ENCODE measurements at places on chromosomes 16 and 17.

- DNase-seq: no peak
Observed at GRCh38 chr16:48057048-48057447, 98.7 kb downstream of the ABCC12 start.

- no peak for DNase-seq
Observed at GRCh38 chr16:11402051-11402744, 56.9 kb downstream of the RMI2 start.

- no peak for DNase-seq
Observed at GRCh38 chr16:48576927-48577326, 33.1 kb downstream of the N4BP1 start.

GRCh38 chr17:12706070-12706469 is 40.4 kb downstream of the MYOCD start:
- no peak for DNase-seq

GRCh38 chr16:73890186-73891128 is 406.2 kb upstream of the PSMD7 start:
- no peak for DNase-seq

GRCh38 chr17:77107506-77108433 is 33.0 kb upstream of the SEC14L1 start:
- peak; percentile 62 for DNase-seq

GRCh38 chr16:67936124-67936879 is at the start of gene PSMB10:
PSMB10 (minus strand) TSS chr16:67936850; CDS start chr16:67936749, 101 bp downstream.
- no peak for DNase-seq

GRCh38 chr16:2960183-2961010 is 3.7 kb upstream of the KREMEN2 start:
- DNase-seq: no peak

DNA sequence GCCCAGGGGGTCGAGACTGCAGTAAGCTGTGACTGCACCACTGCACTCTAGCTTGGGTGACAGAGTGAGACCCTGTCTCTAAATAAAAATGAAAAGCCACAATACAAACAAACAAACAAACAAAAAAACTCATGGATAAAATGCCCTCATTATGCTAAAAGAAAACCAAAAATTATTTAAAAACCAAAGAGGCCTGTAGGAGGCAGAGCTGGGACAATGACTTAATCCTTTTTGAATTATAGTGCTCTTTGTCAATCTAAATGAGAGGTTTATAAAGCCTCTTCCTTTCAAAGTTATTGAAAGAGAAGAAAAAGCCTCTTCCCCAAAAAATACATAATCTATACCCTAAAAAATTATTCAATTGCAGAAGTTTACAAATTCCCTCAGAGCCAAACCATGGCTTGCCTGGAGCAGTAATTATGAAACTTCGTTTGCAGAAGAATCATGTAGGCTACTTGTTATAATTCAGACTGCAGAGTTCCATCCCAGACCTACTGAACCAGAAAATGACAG is 18.5 kb downstream of the CRLF3 start:
- DNase-seq: no peak

DNA sequence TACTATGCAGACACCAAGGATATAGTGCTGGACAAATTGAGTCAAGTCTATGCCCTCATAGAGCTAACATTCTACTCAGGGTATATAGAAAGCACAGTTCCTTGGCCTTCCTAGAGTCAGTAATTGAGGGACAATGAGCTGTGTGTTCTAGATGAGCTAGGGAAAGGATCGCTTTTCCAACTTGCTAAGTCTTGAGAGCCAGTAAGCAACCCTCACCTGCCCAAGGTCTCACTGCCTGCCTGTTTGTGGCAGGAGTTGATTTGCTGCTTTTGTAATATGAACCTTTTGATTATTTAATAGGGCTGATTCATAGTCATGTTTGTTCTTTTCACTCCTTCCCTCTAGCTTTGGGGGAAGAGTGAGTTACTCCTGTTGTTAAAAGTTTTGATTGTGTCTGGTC is 6.5 kb downstream of the DDX42 start:
- no peak for DNase-seq

- DNase-seq: no peak
Observed at GRCh38 chr16:85568519-85568918, 44.6 kb upstream of the GSE1 start.
